ENCODE measurements at places on chromosomes 2 and 18. TPM values are rescaled to one million over a fixed set of nuclear protein-coding genes. Genes with fewer than 3 reads are reported as not detected.

Gene ONECUT2
- 0.05 TPM for total RNA-seq

- H3K27ac ChIP-seq: no peak overlapping the region
- DNase-seq: no peak
- H3K4me1 ChIP-seq: peaks cover 41% of the 10 kb centered on the region
- H3K27me3 ChIP-seq: no peaks in the 10 kb centered on the region
- H3K4me3 ChIP-seq: no peak overlapping the region
These were observed 17.3 kb downstream of the ACVR1 start for GRCh38 chr2:157858846-157859245.

GRCh38 chr18:35043207-35043606, 2.0 kb downstream of the MAPRE2 start:
- H3K4me1 ChIP-seq: peaks cover 43% of the 10 kb centered on the region
- no peak for DNase-seq
- no peaks in the 10 kb centered on the region for H3K27me3 ChIP-seq
- H3K36me3 ChIP-seq: peaks cover 3% of the 10 kb centered on the region
- peak overlapping the region; percentile 38 for H3K27ac ChIP-seq

DNA sequence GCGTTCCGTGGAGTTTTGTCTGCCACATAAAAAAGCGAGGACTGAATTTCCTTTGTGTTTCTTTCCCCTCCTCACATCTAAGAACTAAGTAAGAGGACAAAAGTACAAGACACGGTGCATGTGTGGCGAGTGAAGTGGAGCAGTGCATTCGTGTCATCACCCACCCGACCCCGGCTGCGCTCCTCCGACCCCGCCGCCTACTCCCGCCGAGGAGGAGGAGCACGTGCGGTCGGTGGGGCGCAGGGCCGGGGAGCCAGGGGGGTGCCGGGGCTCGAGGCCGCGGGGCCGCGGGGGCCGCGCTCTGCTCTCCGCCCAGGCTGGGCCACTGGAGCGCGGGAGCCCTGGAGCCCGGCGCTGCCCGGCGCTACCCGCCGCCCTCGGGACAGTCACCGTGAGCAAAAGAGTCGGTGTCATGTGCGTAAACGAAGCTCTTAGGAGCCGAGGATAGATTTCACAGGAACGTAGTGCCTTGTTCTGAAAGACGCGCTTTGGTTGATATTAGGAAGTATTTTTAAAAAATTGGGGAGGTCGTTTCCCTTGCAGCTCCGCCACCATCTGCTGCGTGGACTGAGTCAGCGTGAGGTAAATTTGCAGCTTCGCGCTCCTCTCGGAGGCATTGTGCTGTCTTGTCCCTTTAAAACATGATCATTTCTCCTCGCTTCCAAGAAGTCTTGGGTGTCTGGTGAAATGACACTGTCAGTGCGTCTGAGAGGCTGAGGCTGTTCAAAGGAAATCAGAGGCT, 11.0 kb downstream of the TBR1 start:
- H3K27me3 ChIP-seq: peaks cover 73% of the 10 kb centered on the region
- H3K4me1 ChIP-seq: peaks cover 21% of the 10 kb centered on the region
- peaks cover 13% of the 10 kb centered on the region for H3K36me3 ChIP-seq
- H3K27ac ChIP-seq: no peak overlapping the region
- DNase-seq: no peak
- peak overlapping the region; percentile 63 for H3K4me3 ChIP-seq

Gene FAM110C
- total RNA-seq: 0.22 TPM

DNA sequence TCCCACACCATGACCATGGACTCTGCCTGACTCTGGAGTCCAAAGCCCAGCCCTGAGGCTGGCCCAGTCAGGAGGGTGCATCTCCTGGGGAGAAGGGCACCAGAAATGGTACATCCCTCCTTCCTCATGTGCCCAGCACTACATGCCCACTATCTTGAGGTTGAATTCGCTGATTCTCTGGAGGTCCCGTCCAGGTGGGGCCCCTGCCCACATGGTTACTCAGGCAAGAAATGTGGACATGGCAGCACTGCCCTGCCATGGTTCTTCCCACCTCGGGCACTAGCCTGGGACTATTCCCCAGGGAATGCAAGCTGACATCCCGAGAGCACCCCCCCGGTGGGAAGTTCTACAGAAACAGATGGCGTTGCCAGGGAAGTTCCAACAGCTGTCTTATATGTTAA, 15.3 kb upstream of the HES6 start:
- H3K36me3 ChIP-seq: peaks cover 4% of the 10 kb centered on the region
- no peak overlapping the region for H3K4me3 ChIP-seq
- peak; percentile 67 for DNase-seq
- H3K27ac ChIP-seq: no peak overlapping the region

Gene IRS1
- 12.4 TPM for total RNA-seq

GRCh38 chr2:176535467-176536113, 266.3 kb downstream of the MTX2 start:
- DNase-seq: no peak
- H3K4me1 ChIP-seq: no peaks in the 10 kb centered on the region
- no peaks in the 10 kb centered on the region for H3K36me3 ChIP-seq
- no peak overlapping the region for H3K27ac ChIP-seq
- H3K27me3 ChIP-seq: peaks cover 22% of the 10 kb centered on the region
- no peak overlapping the region for H3K4me3 ChIP-seq

Gene CTAGE1
- total RNA-seq: 0.12 TPM

- no peaks in the 10 kb centered on the region for H3K4me1 ChIP-seq
- H3K4me3 ChIP-seq: no peak overlapping the region
- no peaks in the 10 kb centered on the region for H3K27me3 ChIP-seq
- no peaks in the 10 kb centered on the region for H3K36me3 ChIP-seq
- DNase-seq: no peak
These were observed 322.3 kb downstream of the MYCN start for GRCh38 chr2:16262526-16263178.

Gene PSMA8
- not detected for total RNA-seq
